ENCODE measurements at places on chromosomes 16 and 17. TPM values are rescaled to one million over a fixed set of nuclear protein-coding genes. Genes with fewer than 3 reads are reported as not detected.

LPO gene
- not detected for total RNA-seq

FLYWCH2 gene
- 20.2 TPM for total RNA-seq

SSTR5 gene
- not detected for total RNA-seq

XYLT2 gene
- 78.3 TPM for total RNA-seq

TUFM gene
- 172 TPM for total RNA-seq

SCARF1 gene
- total RNA-seq: 0.28 TPM
